Right cardiac atrium (tissue), 5 donors: ENCODE measurements at places on chromosomes 1 and 21.

- no peak for DNase-seq
Observed at GRCh38 chr1:241592273-241592958, 47.8 kb downstream of the CHML start.

DNA sequence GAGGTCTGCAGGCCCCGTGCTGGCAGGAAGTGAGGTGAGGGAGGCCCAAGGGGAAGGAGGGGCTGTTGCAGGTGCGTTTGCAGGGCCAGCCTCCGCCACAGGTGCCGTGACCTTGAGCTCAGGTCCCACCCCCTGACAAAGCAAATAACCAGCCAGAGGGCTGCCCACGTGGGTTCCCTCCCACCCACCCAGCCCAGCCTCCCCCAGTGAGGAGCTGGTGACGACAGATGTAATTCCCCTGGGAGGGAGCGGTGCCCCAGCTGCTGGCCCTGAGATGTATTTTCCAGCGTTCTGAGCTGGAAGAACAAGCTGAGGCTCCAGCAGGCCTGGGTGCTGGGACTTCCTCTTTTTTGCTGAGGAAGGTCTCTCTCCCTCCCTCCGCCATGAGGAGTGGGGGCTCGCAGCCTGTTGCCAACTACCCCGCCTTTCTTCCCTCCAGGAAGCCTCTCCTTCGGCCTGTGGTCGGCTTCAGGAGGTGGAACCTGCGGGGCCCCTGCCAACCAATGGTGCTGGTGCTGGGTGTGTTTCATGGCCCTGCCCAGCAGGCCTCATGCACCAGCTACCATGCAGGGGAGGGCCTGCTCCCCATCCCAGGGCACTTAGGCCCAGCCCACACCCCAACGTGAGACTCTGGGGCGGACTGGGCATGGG, 153.2 kb downstream of the PRDM16 start:
- no peak for DNase-seq

DNA sequence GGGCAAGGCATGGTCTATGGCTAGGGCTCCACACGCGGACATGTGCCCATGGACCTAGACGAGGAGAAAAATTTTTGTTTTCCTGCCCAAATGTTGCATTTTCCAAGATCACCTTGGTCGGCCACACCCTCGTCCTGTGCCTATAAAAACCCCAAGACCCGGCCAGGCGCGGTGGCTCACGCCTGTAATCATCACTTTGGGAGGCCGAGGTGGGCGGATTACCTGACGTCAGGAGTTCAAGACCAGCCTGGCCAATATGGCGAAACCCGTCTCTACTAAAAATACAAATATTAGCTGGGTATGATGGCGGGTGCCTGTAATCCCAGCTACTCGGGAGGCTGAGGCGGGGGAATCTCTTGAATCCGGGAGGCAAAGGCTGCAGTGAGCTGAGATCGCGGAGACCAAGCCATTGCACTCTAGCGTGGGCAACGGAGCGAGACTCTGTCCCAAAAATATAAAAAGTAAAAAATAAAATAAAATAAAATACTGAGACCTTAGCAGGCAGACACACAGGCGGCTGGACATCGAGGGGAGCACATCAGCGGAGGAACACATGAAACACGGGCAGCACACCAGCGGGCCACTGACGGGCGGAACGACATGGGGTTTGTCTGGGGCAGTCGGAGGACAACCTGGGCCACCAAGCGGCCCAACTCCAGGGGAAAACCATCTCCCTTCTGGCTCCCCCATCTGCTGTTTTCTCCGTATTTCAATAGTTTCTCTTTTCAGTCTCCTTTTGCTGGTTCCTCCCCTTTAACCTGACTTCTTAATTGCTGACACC, 60.7 kb upstream of the TBX15 start:
- DNase-seq = no peak

DNA sequence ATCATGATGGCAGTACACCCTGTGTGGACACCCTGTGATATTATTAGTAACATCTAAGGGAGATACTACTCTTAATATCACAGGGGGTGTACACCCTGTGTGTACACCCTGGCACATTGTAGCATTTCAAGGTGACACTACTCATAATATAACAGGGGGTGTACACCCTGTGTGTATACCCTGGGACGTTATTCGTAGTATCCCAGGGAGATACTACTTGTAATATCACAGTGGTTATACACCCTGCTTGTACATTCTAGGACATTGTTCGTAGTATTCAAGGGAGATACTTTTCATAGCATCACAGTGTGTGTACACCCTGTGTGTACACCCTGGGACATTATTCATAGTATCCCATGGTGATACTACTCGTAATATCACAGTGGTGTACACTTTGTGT, 67.4 kb upstream of the CNIH3 start:
- no peak for DNase-seq

- DNase-seq = no peak
Observed at GRCh38 chr21:38280454-38280853, 23.7 kb downstream of the KCNJ15 start.
